Glutamatergic neuron (in vitro differentiated cells): ENCODE measurements at places on chromosomes 5 and 9.

DNA sequence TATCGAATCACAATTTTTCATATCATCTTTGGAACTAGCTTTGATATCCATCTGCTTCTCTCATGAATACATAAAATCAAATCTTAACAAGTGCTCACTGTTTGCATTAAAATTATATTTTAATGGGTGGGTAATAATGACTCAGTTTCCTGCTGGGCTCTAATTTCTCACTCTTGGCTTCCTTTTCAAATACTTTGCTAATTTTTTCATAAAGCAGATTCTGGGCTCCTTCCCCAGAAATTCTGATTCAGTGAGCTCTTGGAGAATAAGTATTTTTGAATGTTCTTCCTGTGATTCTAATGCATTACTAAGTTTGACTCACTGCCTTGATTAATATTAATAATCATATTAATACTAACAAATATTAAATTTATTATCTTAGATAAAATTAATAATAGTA, 48.9 kb downstream of the YIPF5 start:
- DNase-seq, result no peak

- no peak for DNase-seq
Observed at GRCh38 chr9:109328978-109329637, 8.2 kb upstream of the EPB41L4B start.

DNA sequence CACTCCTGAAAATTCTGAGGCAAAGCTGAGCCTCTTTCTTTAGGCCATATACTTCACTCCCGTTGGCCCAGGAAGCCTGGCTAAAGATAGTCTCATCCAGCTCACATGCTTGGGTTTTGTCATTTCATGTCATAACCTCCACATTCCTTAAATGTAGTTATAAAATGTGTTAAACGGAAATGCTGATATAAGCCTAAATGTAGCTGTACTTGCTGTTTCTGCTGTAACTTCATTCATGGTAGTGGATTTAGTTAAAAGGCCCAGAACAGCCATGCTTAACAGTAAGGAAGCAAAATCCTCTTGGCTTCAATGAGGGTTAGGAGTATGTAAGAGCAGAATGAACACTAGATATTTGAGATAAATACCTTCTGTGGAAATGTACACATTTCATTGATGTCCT, 135.8 kb upstream of the TMEM161B start:
- no peak for DNase-seq

DNA sequence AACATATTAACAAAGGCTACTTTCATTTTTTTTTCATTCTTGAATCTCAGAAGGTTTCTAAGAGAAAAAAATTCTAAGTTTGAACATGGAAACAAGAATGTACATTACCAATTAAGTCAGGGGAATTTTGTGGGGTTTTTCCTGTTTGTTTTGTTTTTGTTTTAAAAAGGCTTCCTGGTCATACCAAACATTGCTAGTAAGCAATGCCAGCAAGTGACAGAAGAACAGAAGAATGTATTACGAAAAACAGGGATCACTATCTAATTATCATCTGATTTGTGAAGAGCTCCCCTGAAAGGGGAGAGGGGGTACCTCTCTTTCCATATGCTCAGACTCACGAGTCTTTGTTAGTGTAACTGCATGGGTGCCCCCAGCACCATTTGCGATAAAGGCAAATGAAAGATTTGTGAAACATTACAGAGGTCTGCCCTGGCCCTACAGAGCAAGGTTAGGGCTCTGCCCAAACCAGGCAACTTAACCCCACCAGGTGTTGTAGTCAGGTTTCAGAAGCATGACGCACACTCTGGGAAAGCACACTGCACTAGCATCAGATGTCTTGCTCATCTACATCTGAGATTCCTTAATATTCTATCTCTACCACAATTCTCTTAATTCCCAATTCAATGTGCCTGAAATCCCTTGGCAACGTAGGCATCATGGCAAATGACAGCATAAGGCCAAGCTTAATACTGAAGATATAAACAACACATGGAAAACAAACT, 268.2 kb downstream of the MLLT3 start:
- DNase-seq, result no peak

GRCh38 chr5:143662020-143662419, 149.9 kb upstream of the HMHB1 start:
- DNase-seq, result no peak

GRCh38 chr5:16461026-16461425, 4.6 kb downstream of the ZNF622 start:
- no peak for DNase-seq

- no peak for DNase-seq
Observed at GRCh38 chr5:4144411-4145007, 548.9 kb downstream of the IRX1 start.

DNA sequence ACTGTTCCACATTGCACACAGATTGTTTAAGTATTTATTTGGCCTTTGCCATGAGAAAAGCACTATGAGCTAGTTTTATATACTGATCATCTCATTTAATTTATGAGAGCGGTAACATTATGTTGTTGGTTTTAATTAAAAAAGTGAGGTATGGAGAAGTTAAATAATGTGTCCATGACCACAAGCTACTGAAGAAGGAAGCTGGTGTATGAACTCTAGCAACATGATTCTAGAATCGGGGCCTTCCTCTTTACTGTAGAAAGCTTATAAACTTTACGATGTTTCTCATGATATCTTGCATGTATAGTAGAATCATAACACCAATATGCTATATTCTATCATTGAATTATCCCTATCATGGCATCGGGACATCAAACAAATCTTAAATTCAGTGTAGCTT, 52.9 kb upstream of the CDH18 start:
- no peak for DNase-seq

GRCh38 chr9:34079181-34079580, 30.5 kb upstream of the UBAP2 start:
- DNase-seq, result no peak

- no peak for DNase-seq
Observed at GRCh38 chr5:151718646-151719045, 31.9 kb upstream of the SPARC start.

DNA sequence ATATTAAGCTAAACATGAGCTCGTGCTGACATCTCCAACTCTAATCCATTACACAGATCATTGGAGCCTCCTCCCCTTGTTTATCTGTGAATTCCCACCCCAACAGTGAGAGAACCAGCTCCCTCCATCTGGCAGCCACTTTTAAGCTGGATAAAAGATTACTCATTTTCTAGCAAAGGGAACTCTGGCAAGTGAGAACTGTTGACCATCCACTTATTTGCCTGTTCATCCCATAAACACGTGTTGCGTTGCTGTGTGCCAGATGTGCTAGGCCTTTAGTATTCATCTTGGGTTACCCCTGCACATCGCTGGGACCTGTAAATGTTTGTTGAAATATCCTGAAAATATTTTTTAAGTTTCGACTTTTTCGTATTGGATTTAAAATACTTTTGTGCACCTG, 2.4 kb upstream of the TOR1A start:
- no peak for DNase-seq

DNA sequence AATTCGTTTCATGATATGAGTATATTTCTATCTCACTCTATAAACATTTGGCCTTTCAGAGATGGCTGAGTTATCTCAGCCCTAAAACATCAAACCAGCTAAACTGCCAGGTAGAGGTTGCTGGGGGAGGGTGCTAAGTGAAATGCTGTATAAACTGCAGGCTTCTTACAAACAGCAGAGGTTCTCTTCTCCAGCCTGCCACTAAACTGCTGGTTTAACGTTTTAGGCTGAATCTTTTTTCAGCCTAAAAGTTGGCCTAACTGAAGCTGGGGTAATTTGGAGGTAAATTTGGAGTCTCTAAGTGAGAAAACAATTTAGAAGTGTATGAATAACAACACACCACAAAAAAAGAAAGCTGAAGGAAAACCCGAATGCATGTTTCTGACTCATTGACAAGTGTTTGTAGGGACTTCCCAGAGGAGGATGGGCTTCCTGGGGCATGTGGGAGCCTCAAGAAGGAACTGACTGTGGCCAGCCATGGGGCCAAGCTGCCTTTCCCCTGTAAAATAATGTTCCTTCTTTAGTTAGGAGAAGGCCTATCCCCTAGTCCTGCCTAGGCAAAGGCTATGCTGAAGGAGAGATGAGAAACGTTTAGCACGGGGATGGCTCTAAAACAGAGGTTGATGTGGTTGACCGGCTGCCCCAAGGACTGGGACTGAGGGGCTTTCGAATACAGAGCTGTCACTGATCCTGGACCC, 44.3 kb downstream of the SLC28A3 start:
- DNase-seq, result no peak

GRCh38 chr9:136021872-136022681, 60.9 kb upstream of the UBAC1 start:
- DNase-seq, result no peak
